ENCODE measurements at places on chromosomes 6 and 20. TPM values are rescaled to one million over a fixed set of nuclear protein-coding genes. Genes with fewer than 3 reads are reported as not detected.

The DEF6 gene
- 7.8 TPM for total RNA-seq

The ASCC3 gene
- 27.4 TPM for total RNA-seq

DNA sequence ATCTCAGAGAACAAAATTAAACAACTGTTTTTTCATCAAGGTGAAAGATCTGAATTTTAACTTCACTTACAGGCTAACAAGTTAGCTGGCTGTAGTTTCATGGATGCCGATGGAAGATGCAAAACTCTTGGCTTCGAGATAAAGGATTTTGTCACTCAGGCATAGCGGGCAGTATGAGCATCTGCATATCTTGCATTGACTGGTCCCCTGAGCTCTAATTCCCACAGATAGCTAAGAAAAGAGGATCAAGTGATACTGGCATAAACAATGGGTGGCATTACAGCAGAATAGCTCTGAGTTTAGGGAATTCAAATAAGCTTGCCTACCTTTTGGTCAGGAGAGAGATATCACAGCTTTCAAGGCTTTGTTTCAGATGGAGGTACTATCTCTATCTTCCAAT lies 1.8 kb upstream of the CLVS2 start:
- no peak for DNase-seq

- no peak for DNase-seq
Observed at GRCh38 chr6:161437851-161438250, 164.0 kb upstream of the AGPAT4 start.
